ENCODE measurements at places on chromosomes 6 and 20.

DNA sequence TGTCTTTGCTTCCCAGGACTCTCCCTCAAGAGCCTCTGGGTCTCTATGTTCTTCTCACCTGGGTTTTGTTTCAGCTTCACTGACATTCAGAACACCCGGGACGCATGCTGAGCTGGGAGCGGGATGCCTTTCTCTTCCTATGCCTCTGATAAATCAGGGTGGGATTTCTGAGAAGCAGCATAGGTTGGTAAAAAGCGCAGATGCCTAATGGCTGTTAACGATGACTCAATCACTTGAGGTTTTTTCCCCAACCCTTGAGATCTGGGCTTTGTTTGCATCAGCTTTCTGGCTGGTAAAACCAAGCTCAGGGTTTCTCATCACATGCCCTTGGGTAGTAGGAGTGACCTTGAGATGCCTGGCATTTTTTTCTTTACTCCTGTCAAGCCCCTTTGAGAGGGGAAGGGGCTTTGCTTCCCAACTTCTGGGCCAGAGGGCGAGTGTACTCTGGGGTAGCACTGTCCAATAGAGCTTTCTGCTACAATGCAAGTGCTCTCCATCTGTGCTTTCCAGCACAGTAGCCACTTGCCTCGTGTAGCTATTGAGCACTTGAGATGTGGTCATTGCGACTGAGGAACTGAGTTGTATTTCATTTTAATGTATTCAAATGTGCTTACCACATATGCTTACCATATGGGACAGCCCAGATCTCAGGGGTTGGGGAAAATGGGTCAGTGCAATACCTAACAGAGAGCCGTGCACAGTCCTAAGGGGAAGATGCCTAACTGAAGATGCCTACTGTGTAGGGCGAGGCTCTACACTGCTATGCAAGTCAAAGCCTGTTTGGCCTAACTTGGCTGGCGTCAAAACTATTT lies 69.1 kb downstream of the PPP1R14C start:
- no peak for DNase-seq

GRCh38 chr6:56761651-56762050 lies 119.0 kb upstream of the DST start:
- no peak for DNase-seq

- no peak for DNase-seq
These were observed 272.0 kb downstream of the PACRG start for GRCh38 chr6:162999575-163000285.

- no peak for DNase-seq
These were observed 9.6 kb downstream of the SNX3 start for GRCh38 chr6:108251252-108251651.

DNA sequence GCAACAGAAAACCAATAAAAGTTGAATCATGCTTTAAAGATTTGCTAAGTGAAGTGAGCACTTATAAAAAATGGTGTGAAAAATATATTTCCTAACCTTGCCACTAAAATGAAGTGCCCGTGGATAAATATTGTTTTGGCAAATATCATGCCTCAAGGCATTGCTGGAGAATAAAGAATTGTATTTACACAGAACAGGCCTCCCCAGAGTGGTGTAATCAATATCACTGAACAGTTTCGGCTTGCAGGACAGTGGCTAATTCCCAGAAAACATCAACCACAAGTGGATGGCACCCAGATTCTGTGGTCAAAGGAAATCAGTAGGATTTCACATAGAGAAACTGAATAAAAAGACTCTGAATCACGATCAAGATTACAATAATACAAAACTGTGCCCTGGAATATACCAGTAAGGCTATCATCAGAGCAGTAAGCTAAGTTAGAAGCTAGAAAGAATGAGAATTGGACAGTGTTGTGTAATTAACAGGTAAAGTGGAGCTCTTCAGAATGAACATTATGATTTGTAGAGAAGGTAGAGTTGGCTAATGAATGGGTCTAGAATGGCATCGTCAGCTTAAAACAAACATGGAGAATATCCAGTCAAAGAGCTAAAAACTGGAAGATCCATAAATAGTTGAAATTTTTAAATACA lies 1026.9 kb upstream of the ADGRB3 start:
- no peak for DNase-seq

DNA sequence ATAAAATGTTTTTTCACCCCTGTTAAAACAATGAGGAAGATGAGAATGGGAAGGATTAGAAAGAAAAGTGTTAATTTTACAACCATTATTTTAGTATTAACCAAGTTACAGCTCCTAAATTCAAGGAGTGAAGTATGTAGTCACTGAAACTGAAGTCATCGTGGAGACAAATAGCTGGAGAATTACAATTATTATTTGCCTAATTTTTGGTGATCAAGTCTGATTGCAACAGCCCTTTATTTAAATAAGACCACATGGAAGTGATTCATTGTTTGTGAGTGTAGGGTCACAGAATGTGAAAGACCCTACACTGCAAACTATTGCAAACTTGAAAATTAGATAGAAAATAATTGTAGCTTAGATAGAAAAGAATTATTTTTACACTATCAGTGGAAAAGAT lies 292.4 kb downstream of the CENPW start:
- no peak for DNase-seq

DNA sequence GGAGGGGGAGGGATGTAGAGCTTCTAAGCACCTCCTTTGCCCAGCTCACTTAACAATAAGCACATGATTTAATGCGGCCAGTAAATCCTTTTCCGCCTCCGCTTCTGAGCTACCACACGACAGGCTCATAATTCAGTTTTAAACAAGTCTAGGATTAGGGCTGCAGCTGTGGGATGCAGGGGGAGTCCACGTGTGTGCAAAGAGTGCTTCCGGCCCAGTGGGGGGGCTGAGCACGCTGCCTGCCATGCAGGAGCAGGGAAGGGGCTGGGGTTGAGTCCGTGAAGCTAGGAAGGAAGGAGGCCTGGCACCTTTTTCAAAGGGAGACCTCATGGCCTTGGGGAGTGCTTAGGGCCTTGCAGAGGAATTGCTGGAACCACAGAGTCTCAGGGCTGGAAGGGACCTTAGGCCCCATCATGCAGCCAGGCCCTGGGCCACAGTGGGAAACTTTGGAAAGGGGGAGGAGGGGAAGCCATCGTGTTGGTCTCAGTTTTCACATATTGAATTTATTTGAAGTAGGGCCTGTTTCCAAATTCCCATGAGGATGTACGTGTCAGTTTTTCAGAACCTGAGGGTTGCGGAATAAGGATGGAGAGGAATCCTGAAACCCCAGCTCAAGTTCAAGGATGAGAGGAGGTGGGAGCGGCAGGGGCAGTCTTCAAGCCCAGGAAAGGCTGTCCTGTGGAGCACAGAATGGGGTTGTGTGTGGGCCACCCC lies 96.1 kb downstream of the VEGFA start:
- DNase-seq: no peak

DNA sequence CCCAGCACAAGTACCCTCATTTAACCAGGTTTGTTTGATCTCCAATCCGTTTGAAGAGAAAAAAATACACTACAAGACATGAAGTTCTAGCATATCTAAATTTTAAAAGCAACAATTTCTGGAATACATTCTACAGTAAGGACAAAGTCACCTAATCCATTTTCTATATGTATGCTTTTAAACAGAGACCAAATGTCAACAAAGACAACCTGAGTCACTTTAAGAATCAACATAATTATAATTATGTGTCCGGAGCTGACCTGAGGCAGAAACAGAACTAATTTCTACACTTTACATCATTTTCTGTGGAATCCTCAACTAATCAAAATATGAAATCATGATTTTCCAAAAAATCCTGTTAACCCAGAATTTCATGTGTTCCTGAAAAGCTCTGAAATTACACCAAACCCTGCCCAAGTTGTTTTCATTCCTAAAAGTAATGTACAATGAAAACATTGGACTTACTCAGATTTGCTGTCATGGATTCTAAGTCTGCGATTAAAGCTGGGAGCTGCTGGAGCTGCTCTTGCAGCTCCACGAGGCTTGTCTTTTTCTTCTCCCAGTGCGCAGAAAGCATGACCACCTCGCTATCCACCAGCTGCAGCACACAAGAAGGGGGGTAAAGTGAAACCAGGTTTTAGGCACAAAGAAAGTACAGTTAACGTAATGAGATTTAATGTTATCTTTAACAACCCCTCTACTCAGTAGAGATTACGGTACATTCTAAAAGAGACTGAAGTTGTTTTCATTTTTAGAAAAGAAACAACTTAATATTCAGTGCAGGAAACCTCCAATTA lies 35.8 kb downstream of the DTNBP1 start:
- no peak for DNase-seq

DNA sequence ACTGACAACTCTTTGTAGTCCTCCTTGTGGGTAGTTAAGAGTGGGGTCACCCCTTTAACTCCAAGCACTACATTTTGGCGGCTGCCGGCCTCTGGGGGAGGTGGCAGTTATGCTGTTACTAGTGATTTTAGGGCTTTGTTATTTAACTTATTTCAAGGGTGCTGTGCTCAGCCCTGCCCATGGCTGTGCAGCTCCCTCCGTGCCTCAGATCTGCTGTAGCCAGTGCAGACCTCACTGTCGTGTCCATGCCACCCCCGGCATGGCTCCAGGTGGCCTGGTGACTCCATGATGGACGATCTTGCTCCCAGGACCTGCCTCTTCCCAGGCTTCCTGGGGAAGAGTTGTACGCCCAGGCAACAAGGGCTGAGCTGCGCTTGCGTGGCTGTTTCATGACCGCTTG lies 15.4 kb downstream of the UQCC2 start:
- DNase-seq: no peak

DNA sequence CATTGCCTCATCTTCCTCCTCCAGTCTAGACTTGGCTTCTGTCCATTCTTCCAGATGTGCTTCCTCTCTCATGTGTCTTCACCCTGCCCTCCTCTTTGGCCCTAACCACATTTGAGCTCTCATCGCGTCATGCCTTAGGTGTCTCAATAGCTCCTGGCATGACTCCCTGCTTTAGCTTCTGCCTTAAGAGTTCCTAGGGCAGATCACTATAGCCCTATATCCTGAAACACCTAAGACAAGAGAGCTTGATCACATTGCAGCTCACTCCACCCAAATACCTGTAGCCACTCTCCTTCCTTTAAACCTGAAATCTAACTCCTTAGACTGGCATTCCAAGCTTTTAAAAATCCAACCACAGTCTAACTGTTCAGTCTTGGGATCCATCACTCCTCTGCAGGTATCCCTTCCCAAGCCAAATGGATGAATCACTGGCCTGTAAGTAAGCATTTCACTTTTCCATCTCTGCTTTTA lies 69.0 kb upstream of the STXBP5 start:
- DNase-seq: no peak

DNA sequence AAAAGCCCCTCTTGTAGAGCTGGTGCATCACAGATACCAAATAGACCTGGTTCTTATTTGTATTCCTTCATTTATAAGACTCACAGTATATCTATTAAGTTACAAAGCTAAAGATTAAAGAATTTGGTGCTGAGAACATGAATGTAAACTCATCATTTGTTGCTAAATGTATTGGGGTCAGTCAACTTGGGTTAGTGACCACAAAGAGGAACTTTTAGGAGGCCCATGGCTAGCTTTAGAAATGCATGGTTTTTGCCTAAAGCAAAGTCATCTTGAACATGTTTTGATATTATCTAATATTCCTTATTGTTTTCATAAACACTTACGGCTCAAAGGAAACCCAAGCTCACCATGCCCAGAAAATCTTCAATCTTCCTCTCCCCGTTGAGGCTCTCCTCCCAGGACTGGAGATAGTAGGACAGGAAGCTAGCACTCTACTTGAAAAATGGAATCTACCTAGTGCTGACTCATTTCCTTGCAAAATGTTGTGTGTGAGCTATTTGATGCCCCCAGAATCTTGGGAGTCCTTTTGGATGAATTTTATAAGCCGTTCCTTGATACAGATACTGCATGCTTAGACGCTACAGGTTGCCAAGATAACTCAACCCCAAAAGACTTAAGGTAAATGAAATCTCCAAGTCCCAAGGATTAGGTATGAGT lies 121.4 kb downstream of the BMP2 start:
- no peak for DNase-seq

GRCh38 chr20:1933465-1933870 lies 38.3 kb downstream of the SIRPA start:
- DNase-seq: no peak

DNA sequence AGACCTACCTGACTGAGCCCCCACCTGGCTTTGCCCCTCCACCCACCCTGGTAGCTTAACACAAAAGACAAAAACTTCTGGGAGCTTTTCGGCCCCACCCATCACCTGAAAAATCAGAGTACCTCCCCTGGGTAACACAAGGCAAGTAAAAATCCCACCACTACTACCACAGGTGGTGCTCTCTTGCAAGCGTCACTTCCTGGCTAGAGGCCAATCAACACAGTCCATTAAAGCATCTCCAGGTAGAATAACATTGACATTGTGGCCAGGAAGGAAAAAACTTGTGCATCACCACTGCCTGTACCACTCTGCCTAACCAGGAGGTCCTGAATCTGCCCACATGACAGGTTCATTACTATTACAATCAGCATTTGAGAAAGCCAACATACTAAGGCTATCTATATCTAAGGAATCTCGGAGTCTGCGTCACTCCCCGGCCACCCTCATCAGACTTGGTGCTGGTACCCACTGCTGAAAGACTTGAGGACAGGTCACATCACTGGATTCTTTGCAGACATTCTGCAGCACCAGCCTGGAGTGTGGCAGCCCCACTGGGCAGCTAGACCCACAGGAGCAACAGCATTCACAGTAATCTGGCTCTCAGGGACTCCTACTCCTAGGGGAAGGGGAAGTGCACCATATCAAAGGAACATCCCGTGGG lies 125.9 kb downstream of the CDK19 start:
- no peak for DNase-seq

DNA sequence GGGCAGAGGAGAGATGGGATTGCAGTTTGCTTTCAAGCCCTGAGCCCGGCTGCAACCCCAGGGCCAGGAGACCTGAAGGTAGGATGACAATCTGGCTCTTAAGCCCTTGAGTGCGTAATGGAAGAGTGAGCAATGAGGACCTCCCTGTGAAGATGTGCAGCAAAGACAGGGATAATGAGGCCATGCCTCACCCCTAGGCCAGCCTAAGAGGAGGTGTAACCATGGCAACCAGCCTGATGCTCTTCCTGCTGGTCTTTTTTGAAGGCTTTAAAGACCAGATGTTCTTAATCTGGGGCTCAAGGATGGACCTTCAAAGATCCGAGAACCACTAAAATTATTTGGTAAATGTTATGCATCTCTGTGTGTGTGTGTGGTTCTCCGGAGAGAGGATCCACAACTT lies 8.2 kb downstream of the ARHGAP40 start:
- DNase-seq: no peak

DNA sequence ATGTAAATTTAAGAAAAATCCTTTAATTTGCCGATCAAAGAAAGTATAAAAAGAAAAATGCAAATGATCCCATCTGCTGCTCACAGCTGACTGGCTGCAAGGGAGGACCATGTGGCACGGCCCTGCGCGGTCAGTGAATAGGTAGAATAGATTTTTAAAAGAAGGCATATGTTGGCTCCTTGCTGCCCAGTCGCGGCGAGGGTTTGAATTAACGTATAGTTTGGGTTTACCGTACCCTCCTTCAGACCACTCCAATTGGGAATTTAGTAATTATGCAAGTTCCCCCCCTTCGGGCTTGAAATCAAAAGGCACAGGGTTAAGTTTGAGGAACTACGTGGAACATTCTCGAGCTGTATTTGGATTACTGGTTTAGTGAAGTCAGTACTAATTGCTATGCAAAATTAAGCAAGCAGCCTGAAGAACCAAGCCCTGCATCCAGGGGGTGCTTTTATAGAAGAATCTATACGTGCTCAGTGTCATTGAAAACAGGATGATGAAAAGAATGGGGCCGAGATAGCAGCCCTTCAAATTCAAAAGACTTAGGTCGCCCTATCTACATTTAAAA lies 1.1 kb upstream of the BEND3 start:
- DNase-seq: no peak

Data from activated CD4-positive, CD25-positive, alpha-beta regulatory T cell (primary cell).